ENCODE measurements at places on chromosomes 13 and 19.
A peak's percentile ranks its signal among the peaks of the same experiment; 100 is the strongest.

GRCh38 chr19:18939922-18940768 is 872 bp downstream of the HOMER3 start:
- no peak for DNase-seq

GRCh38 chr13:49694446-49694845 is 3.2 kb upstream of the EBPL start:
- no peak for DNase-seq

DNA sequence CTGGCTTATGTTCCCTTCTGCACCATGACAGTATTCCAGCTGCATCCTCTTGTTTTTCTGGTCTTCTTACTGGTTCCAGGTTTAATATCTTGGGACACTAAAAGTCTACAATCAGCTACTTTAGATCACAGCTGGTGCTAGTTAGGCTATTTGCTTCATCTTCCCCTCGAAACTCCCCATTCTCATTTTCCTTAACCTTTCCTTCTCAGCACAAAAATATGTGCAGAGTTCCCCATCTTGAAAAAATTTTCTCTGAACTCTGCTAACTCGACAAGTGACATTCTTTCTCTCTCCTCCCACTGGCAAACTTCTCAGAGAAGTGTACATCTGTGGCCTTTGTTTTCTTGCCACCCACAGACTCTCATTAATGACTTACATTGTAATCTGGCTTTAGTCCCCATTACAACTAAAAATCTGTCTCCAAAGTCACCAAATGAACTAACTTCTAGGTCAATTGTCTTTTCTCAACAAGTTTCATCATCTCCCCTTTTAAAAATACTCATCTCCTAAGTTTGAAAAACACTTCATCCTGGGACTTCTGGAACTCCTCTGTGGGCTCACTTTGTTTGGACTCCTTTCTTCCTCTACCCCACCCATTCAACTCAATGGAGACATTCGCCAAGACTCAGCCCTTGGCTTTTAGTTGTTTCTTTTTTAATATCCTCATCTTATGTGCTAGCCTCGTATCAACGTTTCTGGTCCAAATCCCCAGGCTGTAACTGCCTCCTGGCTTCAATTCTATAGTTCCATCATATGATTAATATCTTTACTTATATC is 7.1 kb upstream of the KL start:
- no peak for DNase-seq

DNA sequence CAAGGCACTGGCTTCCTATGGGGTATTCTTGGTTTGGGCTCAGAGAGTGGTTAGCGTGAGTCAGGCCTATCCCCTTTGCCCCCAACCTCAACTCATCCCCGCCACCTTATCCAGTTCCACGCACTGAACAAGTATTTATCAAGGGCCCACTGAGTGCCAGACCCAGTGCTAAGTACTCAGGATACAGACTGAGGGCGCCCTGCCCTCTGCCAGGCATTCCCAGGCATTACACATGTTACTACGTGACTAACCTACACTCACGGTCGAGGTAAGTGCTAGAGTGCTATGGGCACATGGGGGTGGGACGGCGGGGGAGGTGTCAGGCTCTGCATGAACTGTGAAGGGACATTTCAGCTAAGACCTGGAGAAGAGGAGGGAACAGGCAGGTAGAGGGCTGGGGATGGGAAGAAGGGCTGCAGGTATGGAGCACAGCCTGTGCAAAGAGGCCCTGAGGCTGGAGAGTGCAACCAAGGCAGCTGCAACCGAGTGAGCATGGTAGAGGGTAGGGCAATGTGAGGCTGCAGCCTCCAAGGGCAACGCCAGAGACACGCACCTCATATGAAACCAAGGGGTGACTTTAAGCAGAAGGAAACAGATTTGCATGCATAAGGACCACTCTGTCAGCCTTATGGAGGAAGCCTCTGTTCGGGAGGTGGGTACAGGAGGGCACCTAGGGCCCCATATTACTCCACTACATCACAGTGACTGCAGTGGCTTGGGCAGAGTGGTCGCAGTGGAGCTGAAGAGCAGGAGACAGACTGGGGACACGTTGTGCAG is 22.5 kb downstream of the DHRS12 start:
- no peak for DNase-seq

GRCh38 chr13:114058051-114058867 is 74.2 kb downstream of the RASA3 start:
- no peak for DNase-seq

- no peak for DNase-seq
Observed at GRCh38 chr19:6109947-6110346, 353 bp downstream of the RFX2 start.

DNA sequence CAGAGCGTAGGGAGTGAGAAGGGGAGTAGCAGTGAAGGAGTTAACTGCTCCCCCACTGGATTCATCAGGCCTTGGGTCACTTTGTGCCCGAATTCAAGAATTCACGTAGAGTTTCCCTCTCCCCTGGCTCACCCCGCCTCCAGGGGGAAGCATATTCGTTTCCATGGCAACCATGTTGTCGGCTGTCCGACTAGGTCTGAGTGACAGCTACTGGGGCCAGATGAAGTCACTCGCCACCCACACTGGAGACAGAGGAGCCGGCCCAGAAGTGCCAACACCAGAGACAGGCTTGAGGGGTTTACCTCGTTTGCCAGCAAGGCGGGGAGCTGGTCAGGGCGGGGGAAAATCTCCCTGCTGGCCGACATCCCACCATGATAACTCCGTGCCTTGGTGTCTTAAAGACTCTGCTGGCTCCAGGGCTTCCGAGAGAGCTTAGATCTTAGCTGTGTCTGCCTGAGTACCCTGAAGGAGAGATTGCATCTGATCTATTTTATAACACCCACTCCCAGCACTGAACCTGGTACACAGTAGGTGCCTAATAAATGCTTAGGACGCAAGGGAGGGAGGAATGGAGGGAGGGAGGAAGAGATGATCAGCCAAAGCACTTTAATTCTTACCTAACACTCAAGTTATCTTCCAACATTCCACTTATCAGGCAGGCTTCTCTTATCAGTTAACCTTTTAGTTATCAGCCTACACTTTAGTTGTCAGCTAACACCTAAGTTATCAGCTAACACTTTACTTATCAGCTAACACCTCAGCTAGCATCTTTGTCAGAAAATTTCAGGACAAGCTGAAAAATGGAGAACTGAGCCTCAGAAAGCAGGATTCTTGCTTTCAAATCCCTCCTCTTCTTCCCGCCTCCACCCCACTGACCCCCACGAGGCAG is 57.2 kb upstream of the ZNRF4 start:
- DNase-seq: no peak

- no peak for DNase-seq
Observed at GRCh38 chr13:34847766-34848165, 94.3 kb upstream of the NBEA start.

DNA sequence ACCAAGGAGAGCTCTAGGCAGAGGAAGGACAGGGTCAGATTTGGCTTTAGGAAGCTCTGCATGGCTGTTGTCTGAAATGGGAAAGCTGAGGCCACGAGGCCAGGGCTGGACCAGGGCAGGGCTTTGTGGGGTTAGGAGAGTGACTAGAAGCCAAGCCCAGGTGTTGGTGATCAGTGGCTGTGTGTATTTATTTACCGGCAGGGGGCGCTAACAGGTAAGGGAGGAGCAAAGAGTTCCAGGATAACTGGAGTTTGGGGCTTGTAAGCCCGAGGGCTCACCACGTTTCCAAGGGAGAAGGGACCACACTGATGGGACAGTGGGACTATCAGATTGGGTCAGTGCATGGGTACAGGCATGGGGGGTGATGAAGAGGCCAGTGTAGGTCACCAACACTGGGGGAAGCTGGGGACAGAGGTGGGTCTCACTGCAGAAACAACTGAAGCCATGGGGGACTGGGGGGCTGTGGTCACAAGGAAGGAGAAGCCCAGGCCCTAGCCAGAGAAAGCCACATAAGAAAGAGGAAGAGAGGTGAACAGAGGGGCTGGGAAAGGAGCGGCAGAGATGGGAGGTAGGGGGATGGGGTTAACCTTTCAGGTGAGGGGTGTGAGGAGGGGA is 3.9 kb downstream of the TMEM147 start:
- DNase-seq: peak; percentile 44

GRCh38 chr19:44685877-44686276 is 13.1 kb upstream of the CEACAM16 start:
- DNase-seq: no peak

GRCh38 chr19:1233115-1233667 is 4.6 kb downstream of the CBARP start:
- DNase-seq: no peak

GRCh38 chr19:6392221-6393073 is 517 bp downstream of the GTF2F1 start:
- no peak for DNase-seq

DNA sequence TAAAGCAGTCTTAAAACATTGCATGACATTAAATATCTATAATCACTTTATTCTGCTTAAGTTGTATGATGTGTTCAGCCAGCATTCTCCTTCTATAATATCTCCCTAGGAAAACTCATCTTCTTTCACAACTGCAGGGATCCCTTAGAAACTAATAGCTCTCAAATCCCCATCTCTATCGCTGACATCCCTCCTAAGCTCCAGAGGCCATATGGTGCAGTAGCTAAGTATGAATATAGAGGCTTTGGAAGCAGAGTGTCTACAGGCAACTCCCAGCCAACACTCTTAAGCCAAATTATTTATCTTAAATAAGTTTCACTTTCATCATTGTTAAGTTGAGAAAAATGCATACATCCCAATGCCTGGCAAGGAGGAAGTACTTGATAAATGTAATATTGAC is 349.5 kb upstream of the MIR17HG start:
- no peak for DNase-seq

- no peak for DNase-seq
Observed at GRCh38 chr19:10513223-10513622, 4.0 kb downstream of the S1PR5 start.

- DNase-seq: no peak
Observed at GRCh38 chr19:40219721-40220276, 1.6 kb upstream of the TTC9B start.

- DNase-seq: no peak
Observed at GRCh38 chr19:48819366-48819816, 8.6 kb upstream of the BCAT2 start.

DNA sequence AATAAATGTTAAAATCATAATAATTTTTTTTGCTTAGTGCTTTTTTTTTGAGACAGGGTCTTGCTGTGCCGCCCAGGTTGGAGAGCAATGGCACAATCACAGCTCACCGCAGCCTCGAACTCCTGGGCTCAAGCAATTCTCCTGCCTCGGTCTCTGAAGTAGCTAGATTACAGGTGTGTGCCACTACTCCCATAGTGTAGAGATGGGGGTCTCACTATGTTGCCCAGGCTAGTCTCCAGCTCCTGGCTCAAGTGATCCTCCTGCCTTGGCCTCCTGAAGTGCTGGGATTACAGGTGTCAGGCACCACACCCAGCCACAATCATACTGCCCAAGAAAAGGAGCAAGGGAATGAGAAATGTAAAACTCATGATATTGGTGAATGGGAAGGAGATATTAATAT is 5.1 kb downstream of the FBL start:
- no peak for DNase-seq

DNA sequence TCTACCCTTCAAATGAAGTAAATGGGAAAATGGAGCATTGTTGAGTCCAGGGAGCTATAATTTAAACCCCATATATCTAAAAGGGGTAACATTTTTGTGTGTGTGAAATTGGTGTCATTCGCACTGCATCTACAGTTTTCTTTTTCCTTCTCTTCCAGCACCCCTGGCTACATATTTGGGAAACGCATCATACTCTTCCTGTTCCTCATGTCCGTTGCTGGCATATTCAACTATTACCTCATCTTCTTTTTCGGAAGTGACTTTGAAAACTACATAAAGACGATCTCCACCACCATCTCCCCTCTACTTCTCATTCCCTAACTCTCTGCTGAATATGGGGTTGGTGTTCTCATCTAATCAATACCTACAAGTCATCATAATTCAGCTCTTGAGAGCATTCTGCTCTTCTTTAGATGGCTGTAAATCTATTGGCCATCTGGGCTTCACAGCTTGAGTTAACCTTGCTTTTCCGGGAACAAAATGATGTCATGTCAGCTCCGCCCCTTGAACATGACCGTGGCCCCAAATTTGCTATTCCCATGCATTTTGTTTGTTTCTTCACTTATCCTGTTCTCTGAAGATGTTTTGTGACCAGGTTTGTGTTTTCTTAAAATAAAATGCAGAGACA is 28.6 kb downstream of the ALOX5AP start:
- DNase-seq: no peak

DNA sequence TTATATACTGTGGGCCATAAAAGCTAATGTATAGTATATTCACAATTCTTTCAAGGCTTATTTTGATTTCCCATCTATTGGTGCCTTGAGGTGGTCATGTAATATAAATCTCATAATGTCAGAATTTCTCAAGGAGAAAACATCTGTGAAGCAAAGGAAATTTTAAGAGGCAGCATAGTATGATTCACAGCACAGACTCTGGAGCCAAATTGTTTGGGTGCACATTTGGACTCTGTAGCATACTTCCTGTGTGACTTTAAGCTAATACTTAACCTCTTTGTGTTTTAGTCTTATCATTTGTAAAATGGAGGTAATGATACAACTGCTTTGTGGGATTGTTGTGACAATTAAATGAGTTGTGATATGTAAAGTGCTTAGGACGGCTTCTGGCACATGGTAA is 67.6 kb downstream of the PIBF1 start:
- DNase-seq: no peak

- DNase-seq: no peak
Observed at GRCh38 chr19:29626386-29626785, 20.3 kb downstream of the POP4 start.

DNA sequence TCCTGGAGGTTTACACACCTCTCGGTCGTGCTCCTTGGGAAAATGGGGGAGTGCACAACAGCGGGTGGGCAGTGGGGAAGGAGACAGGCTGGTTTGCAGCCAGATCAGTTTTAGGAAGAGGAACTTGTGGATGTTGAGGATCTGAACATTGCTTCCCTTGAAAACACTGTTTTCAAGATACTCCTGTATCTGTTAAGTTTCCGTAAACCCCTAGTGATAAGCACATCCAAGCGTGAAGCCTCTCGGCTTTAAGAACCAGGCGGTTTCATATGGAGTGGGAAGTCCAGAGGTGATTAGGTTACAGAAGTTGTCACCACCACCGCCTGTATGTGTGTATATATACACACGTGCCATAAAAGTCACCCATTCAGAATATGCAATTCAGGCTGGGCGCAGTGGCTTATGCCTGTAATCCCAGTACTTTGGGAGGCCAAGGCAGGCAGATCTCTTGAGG is 47.4 kb downstream of the SIPA1L3 start:
- no peak for DNase-seq

- no peak for DNase-seq
Observed at GRCh38 chr19:18778076-18778389, 13.1 kb downstream of the COMP start.
